Activated T-cell treated with anti-CD3 and anti-CD28 coated beads, Interleukin-2, amount 50 U/mL, for 72 hours (primary cell): ENCODE measurements at places on chromosomes 6 and 20. TPM values are rescaled to one million over a fixed set of nuclear protein-coding genes. Genes with fewer than 3 reads are reported as not detected.

- no peak for DNase-seq
Measured at GRCh38 chr6:134707342-134708031, 242.4 kb downstream of the ALDH8A1 start.

GRCh38 chr6:42313038-42313437 lies 95.4 kb upstream of the MRPS10 start:
- no peak for DNase-seq

- DNase-seq: no peak
Measured at GRCh38 chr6:17705428-17705777, 1.3 kb downstream of the NUP153 start.

The NAA20 gene
- total RNA-seq: 72.5 TPM

DNA sequence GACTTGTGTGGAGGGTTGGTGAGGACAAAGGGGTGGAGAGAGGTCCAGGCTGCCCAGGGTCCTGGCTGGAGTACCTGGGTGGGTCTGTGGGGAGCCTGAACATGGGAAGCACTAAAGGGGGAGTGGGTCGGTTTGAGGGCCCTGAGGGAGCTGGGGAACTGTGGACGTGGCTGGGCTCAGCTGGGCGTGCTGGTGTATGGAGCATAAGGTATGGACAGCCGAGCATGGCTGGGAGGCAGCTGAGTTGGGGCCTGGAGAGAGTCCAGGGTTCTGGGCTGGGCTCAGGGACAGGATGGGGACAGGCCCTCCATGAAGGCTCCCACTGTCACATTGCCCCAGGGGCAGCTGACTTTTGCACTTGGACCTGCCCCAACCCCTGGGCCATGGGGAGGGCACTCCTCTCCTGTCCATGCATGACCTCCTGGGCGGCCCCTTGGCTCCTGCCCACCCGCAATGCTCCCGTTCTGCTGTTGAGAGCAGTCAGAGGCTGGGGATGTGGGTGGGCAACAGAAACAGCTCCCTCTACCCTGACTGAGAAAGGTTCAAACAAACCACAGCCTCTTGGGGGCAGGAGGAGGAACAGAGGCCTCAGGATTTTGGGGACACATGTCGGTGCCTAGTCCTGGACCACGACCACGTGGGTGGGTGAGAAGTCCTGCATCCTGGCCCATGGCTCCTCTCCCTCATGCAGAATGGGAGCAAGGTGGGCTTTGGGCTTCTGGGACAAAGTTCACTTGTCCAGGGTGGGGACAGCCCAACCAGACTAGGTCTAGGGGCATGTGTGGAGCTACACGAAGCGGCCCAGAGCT lies 4.5 kb downstream of the C20orf204 start:
- no peak for DNase-seq

DNA sequence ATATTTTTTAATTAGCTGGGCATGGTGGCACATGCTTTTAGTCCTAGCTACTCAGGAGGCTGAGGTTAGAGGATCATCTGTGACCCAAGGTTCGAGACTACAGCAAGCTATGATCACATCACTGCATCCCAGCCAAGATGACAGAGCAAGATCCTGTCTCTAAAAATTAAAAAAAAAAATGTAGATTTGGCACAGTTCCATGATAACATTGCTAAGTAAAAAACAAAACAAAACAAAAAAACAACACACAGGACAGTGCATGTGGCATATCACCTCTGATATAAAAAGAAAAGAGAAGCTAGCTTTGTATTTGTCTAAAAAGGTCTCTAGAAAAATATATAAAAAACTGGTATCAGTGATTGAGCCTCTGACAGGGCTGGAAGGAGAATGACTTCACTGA lies 24.6 kb downstream of the RNF24 start:
- no peak for DNase-seq

DNA sequence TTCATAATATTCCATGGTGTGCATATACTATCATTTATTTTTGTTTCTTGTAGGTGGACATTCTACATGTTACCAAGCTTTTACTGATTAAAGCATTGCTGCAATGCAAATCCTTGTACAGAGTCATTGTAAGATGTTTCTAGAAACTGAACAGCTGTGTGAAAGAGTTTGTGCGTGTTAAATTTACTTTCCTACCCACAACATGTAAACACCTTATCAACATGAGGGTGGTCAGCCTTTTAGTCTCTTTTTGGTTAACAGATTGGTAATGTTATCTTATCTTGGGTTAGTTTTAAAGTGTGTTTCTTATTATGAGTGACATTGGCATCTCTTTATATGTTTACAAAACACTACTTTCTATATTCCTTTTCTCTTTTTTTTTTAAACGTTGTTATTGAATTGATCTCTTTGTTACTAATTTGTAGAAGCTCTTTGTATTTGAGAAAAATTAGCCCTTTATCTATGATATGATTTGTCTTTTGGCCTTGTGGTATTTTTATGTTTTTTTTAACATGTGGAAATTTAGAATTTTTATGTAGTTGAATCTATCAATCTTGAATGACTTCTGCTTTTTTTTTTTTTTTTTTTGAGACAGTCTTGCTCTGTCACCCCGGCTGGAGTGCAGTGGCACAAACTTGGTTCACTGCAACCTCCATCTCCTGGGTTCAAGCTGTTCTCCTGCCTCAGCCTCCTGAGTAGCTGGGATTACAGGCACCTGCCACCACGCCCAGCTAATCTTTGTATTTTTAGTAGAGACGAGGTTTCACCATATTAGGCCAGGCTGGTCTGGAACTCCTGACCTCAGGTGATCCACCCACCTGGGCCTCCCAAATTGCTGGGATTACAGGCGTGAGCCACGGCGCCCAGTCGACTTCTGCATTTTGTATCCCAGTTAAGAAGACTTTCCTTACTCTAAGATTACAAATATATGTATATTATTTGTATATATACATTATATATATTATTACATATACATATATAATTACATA lies 112.1 kb downstream of the TCP11 start:
- DNase-seq: no peak

DNA sequence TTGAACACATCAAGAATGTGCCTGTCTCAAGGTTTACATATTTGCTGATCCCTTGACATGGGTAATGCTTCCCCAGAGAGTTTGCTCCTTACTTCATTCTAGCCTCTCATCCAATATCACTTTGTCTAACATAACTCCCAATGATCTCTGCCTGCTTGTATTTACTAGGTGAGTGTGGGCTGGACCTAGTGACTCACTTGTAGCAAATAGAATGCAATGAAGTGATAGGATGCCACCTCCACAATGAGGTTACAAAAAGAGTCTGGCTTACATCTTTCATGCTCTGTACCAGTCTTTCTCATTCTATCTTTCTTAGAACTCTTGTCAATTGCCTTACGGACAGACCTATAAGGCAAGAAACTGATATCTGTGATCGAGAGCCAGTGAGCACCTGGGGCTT lies 44.9 kb upstream of the TMEM200A start:
- DNase-seq: no peak

The SAMD3 gene
- total RNA-seq: 3.8 TPM

GRCh38 chr6:166617359-166617758 lies 9.7 kb downstream of the RPS6KA2 start:
- no peak for DNase-seq

The RIN2 gene
- total RNA-seq: not detected

- DNase-seq: no peak
Measured at GRCh38 chr6:65706436-65706835, 590 bp downstream of the EYS start.

GRCh38 chr6:118787724-118788423 lies 106.1 kb upstream of the ASF1A start:
- no peak for DNase-seq

DNA sequence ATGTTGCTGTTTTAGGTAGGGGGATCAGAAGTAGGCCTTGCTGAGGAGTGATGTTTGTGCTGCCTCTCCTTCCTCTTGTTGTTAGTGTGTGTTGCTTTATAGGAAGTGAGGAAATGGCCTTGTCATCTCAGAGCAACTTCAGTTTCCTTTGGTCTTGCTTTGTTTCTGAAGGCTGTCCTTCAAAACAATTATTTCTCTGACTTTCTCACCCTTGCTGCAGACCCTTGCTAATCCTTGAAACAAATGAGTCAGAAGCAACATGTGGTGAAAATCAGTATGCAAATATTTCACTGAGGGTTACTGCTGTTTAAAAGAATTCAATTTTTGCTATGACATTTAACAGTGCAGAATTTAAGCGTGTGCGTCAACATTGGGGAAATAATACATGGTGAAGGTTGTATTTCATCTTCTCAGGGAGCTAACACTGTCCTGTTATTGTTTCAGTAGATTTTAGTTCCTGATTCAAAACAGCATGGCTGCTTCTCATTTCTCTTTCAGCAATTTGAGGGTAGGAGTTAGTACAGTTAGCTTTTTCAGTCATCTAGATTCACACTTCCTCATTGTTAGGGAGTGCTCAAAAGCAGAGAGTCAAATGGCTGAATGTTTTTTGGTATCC lies 13.8 kb downstream of the RNF144B start:
- DNase-seq: no peak

- no peak for DNase-seq
Measured at GRCh38 chr6:15937602-15938001, 191.3 kb upstream of the MYLIP start.

- no peak for DNase-seq
Measured at GRCh38 chr6:55445648-55446204, 118.5 kb downstream of the GFRAL start.

GRCh38 chr6:128162423-128162822 lies 261.6 kb upstream of the THEMIS start:
- DNase-seq: no peak

DNA sequence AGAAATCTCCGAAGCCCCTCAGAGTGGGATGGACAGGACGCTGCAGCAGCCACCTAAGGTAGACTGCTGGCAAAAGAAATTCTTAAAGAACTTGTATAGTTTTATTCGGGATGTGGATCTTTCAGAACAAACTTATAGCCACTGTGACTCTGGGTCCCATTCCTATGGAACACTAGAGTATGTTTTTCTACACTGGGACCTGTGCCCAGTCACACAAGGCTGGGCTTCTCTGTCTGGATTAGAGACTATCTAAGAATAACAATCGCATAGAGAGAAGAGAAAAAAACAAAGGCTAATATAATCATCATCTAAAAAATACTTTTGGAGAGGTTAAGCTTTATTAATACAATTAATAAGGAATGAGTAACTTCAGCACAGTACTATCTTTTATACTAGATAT lies 28.9 kb downstream of the RMND1 start:
- DNase-seq: no peak

- peak; percentile 55 for DNase-seq
Measured at GRCh38 chr20:56343861-56344381, 14.9 kb upstream of the FAM210B start.

DNA sequence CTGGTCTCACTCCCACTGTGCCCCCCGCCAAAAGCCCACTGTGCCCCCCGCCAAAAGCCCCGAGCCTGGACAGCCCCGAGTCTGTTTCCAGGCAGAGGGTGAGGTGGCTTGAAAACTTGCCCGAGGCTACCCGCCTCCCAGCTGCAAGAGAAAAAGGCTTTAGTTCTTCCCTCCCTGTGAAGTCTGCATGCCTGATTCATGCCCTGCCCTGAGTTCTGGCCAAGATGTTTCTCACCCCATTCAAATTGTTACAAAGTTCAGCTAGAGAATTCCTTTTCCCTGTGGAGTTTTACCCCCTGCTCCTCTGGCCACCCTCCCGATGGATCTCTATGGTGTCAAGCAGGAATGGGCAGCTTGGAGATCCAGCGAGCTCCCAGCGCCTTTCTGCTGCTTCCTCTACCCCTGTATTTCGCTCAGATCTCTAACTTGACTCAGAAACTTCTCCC lies 298.8 kb upstream of the MAP3K7 start:
- no peak for DNase-seq

DNA sequence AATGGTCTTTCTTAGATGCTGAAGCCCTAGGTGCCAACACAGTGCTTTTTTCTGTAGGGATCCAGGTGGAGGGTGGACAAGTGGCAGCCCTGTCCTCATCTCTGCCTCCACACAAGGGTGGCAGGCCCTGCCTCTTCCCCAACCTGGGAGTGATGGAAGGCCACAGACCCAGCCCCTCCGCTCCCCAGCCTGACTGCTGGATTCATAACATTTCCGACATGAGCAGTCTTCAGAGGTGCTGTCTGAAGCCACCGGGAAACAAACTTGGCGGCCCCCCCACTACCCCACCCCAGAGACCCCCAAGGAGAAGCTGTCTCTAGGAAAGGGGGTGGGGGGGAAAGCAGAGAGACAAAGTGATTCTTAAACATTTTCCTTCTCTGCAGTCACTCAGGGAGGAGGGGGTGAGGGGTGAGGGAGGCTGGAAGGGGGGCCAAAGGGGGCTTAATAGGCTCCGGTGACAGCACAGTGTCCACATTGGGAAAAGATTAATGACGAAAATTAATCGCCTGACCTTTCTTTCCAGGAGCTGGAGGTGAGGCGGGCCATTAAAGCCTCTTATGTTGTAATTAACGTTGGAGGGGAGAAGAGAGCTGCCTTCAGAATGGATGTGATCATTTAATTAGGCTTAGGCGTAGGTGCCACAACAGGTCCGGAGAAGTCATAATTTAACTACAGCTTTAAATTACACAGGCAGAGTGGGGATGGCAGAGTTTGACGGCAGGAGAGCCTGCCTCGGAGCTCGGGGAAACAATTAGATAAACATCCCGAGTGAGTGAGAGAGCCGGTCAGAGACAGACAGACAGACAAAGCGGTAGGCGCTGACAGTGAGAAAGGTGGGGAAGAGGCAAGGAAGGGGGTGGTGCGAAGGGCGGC lies 76.8 kb upstream of the FOXP4 start:
- DNase-seq: no peak

The TP53TG5 gene
- total RNA-seq: 0.83 TPM

The REV3L gene
- total RNA-seq: 17.4 TPM

DNA sequence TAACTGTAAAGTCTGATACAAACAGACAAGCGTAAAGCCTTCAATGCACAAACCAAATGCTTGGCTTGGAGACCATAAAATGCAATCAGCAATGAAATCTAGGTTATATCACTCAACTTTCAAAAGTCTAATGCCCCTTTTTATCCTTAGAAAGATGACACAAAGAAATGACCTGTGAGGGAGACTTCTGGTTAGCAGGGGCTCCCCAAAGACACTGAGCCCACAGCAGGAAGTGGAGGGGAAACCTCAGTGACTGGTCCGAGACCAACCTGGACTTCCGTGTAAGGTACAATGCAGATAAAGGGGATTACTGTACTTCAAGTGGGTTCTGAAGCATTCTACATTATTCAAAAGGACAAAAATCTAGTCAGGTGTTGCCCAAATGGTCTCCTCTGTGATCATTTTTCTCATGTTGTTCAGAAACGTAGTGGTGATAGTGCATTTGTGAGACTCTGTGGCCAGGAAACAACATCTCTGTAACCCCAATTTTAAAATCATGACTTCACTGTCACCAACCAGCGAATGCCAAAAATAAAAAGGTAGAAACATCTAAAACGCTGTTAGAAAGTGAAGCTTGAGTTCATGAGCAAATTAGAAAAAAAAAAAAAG lies 88.2 kb downstream of the HIVEP2 start:
- peak; percentile 64 for DNase-seq
